ENCODE measurements at places on chromosomes 5 and 9.

DNA sequence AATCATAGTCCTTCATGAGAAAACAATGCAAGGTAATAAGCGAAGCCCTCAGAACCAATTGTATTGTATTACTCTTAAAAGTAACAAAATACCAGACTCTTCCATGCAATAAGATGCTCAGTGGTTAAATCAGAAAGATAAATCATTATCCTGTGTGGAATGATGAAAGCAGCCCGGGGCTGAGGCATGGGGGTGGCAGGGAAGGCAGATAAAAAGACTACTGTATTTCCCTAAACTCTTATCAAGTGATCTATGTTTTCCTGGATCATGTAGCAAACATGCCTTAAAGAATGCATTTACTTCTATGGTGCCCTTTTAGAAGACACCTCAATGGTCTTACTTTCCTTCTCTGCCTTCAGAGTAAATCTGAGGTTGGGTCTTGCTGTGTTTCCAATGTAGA, 105.6 kb upstream of the DAPK1 start:
- DNase-seq = peak; percentile 59

- no peak for DNase-seq
These were observed 25.3 kb upstream of the TYRP1 start for GRCh38 chr9:12667892-12668291.

GRCh38 chr5:52786949-52787599, 642 bp upstream of the ITGA1 start:
- DNase-seq = peak; percentile 55

GRCh38 chr9:33223696-33224095, 16.3 kb upstream of the SPINK4 start:
- no peak for DNase-seq

DNA sequence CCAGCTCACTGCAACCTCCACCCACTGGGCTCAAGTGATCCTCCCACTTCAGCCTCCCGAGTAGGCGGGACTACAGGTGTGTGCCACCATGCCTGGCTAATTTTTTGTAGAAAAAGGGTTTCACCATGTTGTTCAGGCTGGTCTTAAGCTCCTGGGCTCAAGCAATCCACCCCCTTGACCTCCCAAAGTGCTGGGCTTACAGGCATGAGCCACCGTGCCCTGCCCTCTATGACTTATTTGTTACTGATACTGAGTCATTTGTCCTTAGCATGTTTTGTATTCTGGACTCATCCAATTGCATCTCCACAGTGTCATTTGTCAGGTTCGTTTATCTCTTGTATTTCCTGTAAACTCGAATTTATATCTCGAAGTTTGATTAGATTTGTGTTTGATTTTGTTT, 2.7 kb upstream of the ITK start:
- no peak for DNase-seq

GRCh38 chr9:122226758-122227574, 1.8 kb downstream of the LHX6 start:
- no peak for DNase-seq

- DNase-seq = no peak
These were observed 56.0 kb downstream of the EXD3 start for GRCh38 chr9:137366891-137367381.

GRCh38 chr5:88690409-88691229, 192.4 kb downstream of the MEF2C start:
- peak; percentile 27 for DNase-seq

GRCh38 chr9:26559506-26559905, 333.1 kb downstream of the CAAP1 start:
- no peak for DNase-seq

DNA sequence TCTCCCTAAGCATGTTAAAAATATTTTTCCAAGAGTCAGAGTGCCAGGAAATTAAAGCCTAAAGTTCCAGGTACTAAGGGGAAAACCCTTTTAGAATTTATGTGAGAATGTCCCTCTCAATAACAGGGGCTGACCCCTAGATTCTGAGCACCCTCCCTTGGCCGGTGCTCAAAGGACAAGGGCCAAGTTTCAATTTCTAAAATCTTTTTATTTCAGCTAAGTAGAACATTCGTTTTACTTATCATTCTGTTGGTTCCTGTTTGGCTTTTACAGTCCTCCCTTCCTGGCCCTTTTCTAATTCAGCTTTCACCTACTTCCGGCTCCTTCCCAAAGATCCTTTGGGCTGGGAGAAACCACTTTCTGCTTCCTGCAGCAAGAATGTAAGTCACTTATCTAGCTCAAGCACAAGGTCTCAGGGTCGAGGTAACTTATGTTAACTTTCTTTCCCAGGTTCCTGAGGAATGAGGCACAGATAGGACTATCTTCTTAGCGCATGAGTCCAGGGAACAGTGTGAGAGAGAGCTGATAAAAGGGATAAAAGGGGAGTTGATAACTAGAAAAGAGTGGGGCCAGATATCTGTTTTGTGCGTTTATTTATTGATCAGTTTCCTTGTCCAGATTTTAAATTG, 34.6 kb upstream of the F2RL2 start:
- peak; percentile 18 for DNase-seq

DNA sequence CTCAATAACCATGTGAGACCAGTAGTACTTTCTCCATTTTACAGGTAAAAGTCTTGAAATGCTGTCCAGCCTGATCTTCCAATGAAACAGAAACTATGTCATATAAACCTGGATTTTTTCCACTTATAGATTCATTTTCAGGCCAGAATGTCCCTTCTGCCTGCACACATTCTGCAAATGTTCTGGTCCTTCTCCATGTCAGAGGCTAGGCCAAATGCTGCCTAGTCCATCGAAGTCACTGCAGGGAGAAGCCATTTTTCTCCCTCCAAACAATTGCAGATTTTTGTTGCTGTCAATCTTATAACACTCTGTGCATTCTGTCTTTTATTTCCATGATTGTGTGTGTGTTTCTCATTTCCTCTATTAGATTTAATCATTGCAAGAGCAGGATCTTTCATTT, 59.4 kb downstream of the ALDH1A1 start:
- no peak for DNase-seq

- DNase-seq = peak; percentile 88
These were observed 39.9 kb downstream of the COL15A1 start for GRCh38 chr9:98983295-98984268.

- DNase-seq = no peak
These were observed 94.1 kb downstream of the RASEF start for GRCh38 chr9:82968816-82969215.

DNA sequence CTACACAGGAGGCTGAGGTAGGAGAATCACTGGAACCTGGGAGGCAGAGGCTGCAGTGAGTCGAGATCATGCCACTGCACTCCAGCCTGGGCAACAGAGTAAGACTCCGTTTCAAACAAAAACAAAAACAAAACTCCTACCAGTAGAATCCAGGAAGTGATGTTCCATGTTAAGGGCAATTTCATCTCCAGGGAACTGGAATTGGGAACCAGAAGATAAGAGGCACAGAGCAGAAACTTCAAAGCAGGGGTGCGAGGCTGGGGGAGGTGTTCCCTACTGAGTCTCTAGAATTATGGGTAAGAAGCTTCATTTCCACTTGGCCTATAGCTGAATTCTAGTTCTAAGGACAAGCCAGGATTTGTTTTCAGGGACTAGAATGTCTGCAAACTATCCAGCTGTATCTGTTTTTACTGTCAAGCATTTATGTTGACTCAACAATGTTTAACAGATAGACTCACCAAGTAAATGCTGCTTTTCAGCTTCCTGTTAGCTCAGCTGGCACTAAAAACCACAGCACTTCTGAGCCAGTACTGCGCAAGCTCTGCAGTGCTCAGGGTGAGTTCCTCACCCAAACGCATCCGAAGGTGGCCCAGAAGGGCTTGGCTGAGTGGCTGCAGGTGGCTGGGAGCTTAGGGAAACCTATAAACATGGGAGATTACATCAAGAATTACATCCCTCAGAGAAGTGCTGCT, 320.1 kb downstream of the MTRR start:
- DNase-seq = no peak

- DNase-seq = peak; percentile 32
These were observed 2.9 kb upstream of the FOXD1 start for GRCh38 chr5:73451224-73452130.

- no peak for DNase-seq
These were observed 61.3 kb upstream of the STXBP1 start for GRCh38 chr9:127550751-127551150.

DNA sequence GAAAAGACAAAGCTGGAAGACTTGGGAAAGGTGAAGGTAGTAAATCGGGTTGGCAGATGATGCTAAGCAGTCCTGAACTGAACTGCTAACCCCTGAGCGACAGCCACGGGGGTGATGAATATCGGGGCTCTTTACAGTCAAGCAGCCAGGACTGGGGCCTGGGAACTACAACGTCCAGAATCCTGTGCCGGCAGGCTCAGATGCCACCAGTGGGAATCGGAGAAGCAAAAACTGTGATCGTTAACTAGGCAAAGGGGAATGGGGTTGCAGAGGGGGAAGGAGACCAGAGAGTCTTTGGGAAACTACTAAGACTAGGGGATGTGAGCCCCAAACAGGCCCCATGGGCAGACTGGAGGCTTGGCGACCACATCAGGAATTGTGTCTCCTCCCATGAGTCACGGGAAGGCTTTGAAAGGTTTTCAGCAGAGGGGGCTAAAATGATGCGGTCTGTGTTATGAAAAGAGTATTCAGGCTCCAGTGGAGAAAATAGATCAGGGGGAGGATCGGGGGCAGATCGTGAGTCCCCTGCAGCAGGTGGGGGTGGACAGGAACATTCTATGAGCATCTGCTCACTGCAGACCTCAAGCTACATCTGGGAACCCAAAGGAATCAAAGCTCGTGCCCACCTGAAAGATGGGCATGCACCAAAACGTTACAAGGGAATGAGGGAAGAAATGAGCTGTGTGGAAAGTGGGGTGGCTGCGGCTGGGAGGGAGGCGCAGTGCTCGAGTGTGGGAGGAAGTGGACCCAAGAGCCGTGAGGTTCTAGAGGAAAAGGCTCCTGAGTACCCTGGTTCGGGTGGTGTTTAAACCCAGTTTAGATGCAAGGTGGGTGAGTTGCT, 53.8 kb downstream of the HRH2 start:
- DNase-seq = no peak

DNA sequence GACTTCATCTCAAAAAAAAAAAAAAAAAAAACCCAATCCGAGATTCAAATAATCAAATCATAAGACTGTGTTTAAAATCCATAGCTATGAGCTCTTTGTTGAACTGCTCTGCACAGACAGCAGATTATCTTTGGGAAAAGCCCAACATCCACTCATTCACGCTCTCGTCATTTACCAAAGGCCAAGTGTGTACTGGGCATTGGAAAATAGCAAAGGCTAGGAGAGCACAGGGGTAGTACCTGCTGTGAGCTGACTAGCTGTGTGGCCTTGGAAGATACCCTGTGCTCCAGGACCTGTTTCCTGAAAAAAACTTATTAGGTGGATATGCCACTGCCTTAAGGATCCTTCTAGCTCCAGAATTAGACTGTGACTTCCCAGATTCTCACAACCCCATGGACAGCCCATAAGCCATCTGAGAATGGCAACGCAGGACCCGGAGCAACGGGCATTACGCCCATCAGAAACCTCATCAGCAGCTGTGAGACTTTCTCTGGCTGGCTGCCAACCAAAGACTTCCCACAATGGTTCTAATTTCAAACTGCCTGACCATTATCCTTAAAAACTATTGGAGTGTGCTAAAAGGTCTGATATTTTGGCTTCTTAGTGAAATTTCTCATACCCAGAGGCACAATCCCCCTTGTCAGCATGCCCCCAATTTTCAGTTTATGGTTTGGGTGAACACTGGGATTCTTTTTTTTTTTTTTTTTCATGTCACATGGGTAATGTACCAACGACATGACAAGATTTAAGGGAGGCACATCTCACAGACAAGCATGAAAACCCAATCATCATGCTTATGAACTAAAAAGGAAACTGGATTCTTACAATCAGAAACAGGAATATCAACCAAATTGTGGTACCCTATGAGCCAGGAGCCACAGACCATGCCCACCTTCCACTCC, 16.8 kb downstream of the SERINC5 start:
- DNase-seq = peak; percentile 19
